ENCODE measurements at places on chromosomes 4 and X. TPM values are rescaled to one million over a fixed set of nuclear protein-coding genes. Genes with fewer than 3 reads are reported as not detected.

GRCh38 chr4:155956461-155956860, 2.8 kb upstream of the CTSO start:
- H3K27me3 ChIP-seq: no peaks in the 10 kb centered on the region
- H3K4me3 ChIP-seq: no peak overlapping the region
- H3K4me1 ChIP-seq: peaks cover 15% of the 10 kb centered on the region
- H3K36me3 ChIP-seq: no peaks in the 10 kb centered on the region
- no peak for DNase-seq

DNA sequence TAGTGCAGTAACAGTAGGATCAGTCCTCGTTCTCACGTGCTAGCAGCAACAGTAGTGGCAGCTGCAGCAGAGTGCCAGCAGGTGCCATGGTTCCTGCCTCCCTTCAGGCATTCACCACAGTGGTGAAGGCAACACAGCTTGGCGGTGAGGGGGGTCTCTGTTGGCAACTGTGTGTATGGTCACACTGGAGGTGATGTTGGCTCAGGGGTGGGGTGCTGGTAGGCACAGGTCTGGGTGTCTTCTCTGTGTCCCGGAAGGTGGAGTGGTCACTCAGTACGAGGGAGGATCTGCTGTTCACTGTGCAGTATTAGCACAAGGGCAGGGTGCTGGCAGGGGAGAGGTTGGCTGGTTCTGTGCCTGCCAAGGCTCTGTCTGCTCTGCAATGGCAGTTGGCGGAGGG, 671.8 kb downstream of the CCSER1 start:
- H3K27me3 ChIP-seq: no peaks in the 10 kb centered on the region
- H3K4me1 ChIP-seq: no peaks in the 10 kb centered on the region
- no peak overlapping the region for H3K4me3 ChIP-seq
- no peak for DNase-seq
- no peaks in the 10 kb centered on the region for H3K36me3 ChIP-seq
- no peak overlapping the region for H3K27ac ChIP-seq

- H3K36me3 ChIP-seq: no peaks in the 10 kb centered on the region
- H3K4me3 ChIP-seq: no peak overlapping the region
- H3K27ac ChIP-seq: no peak overlapping the region
- peaks cover 10% of the 10 kb centered on the region for H3K4me1 ChIP-seq
- no peak for DNase-seq
These were observed 30.9 kb downstream of the REELD1 start for GRCh38 chr4:146245246-146245645.

- H3K27ac ChIP-seq: no peak overlapping the region
- H3K36me3 ChIP-seq: no peaks in the 10 kb centered on the region
- DNase-seq: no peak
- H3K4me3 ChIP-seq: no peak overlapping the region
- H3K4me1 ChIP-seq: no peaks in the 10 kb centered on the region
These were observed 46.8 kb downstream of the UGT2A3 start for GRCh38 chr4:68904786-68905185.

GRCh38 chr4:40629401-40630334, at the start of gene RBM47:
TSS of gene RBM47 (minus strand) at chr4:40629864. CDS start at chr4:40438893, 190,971 bp downstream.
- H3K4me1 ChIP-seq: peaks cover 8% of the 10 kb centered on the region
- no peaks in the 10 kb centered on the region for H3K36me3 ChIP-seq
- H3K4me3 ChIP-seq: peak within 1 kb of the TSS; percentile 47
- peak; percentile 5 for DNase-seq

DNA sequence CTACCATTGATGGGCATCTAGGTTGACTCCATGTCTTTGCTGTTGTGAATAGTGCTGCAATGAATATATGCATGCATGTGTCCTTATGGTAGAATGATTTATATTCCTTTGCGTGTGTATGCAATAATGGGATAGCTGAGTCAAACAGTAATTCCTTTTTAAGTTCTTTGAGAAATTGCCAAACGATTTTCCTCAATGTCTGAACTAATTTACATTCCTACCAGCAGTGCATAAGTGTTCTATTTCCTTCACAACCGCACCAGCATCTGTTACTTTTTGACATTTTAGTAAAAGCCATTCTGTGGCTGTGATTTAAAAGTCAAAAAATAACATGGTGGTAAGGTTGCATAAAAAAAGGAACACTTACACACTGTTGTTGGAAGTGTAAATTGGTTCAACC, 103.1 kb upstream of the FAM47B start:
- no peak overlapping the region for H3K4me3 ChIP-seq
- H3K36me3 ChIP-seq: no peaks in the 10 kb centered on the region
- no peaks in the 10 kb centered on the region for H3K27me3 ChIP-seq
- H3K4me1 ChIP-seq: no peaks in the 10 kb centered on the region

- no peak for DNase-seq
- no peaks in the 10 kb centered on the region for H3K36me3 ChIP-seq
- no peaks in the 10 kb centered on the region for H3K27me3 ChIP-seq
- no peak overlapping the region for H3K27ac ChIP-seq
These were observed 144.6 kb upstream of the GPR101 start for GRCh38 chrX:137178392-137178791.

DNA sequence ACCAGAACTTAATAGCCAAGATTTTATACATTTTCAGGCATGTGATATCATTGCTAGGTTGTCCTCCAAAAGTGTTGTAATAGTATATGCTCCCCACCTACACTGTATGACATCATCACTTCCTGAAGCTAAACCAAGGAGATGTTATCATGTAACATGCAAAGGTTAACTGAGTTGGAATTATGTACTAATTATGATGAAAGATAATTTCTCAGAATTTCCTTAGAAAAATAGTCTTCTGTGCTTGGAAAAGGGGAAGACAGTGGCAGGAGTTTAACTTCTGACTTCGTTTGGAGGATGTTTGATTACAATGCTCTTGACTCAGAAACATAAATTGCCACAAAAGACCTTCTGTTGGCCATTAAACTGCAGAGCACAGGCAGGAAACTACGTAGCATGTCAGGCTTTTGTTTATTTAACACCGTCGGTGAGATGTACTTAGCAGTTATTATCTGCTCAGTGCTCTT, 83.6 kb upstream of the GUCY1A1 start:
- no peaks in the 10 kb centered on the region for H3K27me3 ChIP-seq
- H3K4me1 ChIP-seq: no peaks in the 10 kb centered on the region
- peak; percentile 5 for DNase-seq
- no peak overlapping the region for H3K27ac ChIP-seq
- H3K36me3 ChIP-seq: no peaks in the 10 kb centered on the region
- no peak overlapping the region for H3K4me3 ChIP-seq

DNA sequence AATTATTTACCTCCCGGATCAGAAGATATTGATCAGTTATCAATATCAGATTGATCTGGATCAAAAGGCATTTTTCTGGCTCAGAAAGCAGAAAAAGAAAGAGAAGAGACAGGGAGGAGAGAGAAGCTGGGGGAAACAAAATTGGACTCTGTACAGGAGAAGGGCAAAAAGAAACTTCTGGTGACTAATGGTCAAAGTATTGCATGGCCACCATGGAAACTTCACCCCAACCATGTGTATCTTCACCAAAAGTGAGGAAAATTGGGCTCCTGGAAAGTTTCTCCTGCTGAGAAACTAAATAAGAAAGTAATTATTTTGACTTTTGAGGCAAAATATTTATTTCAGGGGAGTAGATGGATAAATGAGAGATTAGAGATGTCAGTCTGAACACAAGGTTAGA, 33.9 kb downstream of the RNF150 start:
- no peak for DNase-seq
- H3K27ac ChIP-seq: no peak overlapping the region
- no peaks in the 10 kb centered on the region for H3K27me3 ChIP-seq
- H3K4me1 ChIP-seq: no peaks in the 10 kb centered on the region

DNA sequence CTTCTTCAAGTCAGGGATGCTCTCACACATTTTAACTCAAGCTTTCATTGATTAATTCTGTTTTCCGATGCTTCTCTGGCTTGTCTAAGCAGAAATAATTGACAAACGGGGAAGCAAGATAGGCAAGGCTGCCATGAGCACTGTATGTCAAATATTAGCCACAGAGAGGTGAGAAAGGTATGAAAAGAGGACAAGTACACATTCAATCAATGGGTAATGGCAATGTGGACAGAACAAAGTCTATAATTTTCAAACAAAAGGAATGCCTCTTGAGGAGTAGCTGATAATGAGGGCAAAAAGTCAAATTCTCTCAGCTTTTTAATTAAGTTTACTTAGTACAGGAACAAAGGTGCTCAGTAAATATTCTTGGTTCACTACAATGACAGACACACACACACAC, 19.6 kb downstream of the COX7B2 start:
- no peak for DNase-seq
- no peaks in the 10 kb centered on the region for H3K36me3 ChIP-seq
- H3K4me1 ChIP-seq: no peaks in the 10 kb centered on the region
- no peaks in the 10 kb centered on the region for H3K27me3 ChIP-seq

DNA sequence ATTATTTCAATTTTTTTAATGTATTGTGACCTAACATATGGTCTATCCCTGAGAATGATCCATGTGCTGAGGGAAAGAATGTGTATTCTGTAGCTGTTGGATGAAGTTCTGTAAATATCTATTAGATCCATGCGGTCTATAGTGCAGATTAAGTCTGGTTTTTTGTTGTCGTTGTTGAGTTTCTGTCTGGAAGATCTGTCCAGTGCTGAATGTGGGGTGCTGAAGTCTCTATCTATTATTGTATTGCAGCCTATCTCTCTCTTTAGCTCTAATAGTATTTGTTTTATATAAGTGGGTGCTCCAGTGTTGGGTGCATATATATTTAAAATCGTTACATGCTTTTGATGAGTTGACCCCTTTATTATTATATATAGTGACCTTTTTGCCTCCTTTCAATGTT, 26.2 kb upstream of the PAGE3 start:
- no peak for DNase-seq
- no peaks in the 10 kb centered on the region for H3K36me3 ChIP-seq
- no peak overlapping the region for H3K27ac ChIP-seq
- no peaks in the 10 kb centered on the region for H3K27me3 ChIP-seq

- no peak overlapping the region for H3K4me3 ChIP-seq
- no peaks in the 10 kb centered on the region for H3K27me3 ChIP-seq
- no peak for DNase-seq
- no peak overlapping the region for H3K27ac ChIP-seq
- H3K36me3 ChIP-seq: no peaks in the 10 kb centered on the region
These were observed 127.4 kb downstream of the LAS1L start for GRCh38 chrX:65407157-65407626.

GRCh38 chr4:78566834-78567499, 15.4 kb downstream of the ANXA3 start:
- no peak overlapping the region for H3K27ac ChIP-seq
- no peaks in the 10 kb centered on the region for H3K36me3 ChIP-seq
- H3K27me3 ChIP-seq: no peaks in the 10 kb centered on the region
- DNase-seq: no peak
- H3K4me1 ChIP-seq: no peaks in the 10 kb centered on the region

DNA sequence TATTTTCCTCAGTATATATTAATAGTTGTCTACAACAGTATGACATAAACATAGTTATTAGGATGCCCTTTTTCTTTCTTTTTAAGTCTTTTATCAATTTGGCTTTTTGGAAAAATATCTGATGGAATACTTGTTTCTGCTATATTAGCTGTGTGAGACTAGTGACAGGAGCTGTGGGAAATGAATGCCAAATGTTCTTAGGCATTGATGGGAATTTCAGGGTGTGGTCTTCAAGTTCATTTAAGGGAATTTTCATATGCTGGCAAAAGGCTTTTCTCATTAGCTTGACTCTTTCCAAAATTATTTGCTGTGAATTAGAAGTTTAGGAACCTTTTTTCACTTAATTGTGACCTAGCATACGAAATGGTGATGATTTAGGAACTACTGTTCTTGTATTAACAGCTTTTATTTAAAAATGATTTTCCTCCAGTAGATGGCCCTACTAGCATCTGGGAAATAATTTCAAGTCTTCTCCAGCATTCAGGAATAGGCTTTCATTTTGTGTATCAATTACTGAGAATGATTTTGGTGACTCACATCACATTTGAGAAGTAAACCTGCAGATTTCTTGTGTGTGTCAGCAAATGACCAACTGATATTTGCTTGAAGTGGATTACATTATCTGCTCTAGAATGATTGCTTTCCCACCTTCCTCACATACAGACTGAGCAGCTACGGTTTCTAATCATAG, 70.9 kb downstream of the HTT start:
- H3K27ac ChIP-seq: no peak overlapping the region
- no peaks in the 10 kb centered on the region for H3K4me1 ChIP-seq
- no peak for DNase-seq
- H3K4me3 ChIP-seq: no peak overlapping the region

DNA sequence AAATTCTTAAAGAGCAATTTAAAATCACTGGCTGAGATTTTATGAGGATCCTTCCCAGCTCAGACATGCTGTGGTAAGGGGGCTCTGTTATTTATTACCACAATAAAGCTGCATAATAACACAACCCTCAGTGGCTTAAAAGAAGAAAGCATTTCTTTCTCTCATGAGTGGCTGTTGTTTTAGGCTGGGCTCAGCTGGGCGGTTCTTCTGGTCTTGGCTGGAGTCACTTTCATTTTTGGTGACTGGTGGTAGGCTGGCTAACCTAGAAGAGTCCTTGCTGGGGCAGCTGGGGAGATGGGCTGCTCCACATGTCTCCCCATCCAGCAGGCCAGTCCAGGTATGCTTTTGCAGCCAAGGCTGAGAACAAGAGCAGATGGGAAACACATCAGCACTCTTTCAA, 113.0 kb upstream of the MSX1 start:
- no peak overlapping the region for H3K4me3 ChIP-seq
- H3K27ac ChIP-seq: no peak overlapping the region
- no peaks in the 10 kb centered on the region for H3K36me3 ChIP-seq
- no peak for DNase-seq

- no peak for DNase-seq
- no peak overlapping the region for H3K27ac ChIP-seq
- H3K27me3 ChIP-seq: no peaks in the 10 kb centered on the region
- H3K4me3 ChIP-seq: no peak overlapping the region
- peaks cover 17% of the 10 kb centered on the region for H3K4me1 ChIP-seq
These were observed 3.9 kb downstream of the MTHFD2L start for GRCh38 chr4:74161666-74162450.

DNA sequence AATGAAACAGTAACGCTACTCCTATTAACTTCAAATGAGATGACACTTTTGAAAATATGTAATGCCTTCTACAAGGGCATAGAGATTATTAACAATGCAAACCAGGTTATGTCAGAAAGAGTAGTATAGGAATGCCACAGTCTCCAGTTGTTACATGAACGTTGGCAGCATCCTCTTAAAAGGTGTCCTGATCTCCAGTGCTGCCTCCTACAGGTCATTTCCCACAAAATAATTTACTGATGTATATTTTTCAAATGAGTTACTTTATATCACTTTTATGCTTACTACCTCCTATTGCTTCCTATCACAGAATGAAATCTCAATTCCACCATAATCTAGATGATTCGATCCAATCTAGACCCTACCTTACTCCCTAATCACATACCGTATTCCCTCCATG, 195.2 kb upstream of the EPHA5 start:
- H3K27ac ChIP-seq: no peak overlapping the region
- no peaks in the 10 kb centered on the region for H3K27me3 ChIP-seq
- no peak overlapping the region for H3K4me3 ChIP-seq
- H3K4me1 ChIP-seq: no peaks in the 10 kb centered on the region
- no peak for DNase-seq
- H3K36me3 ChIP-seq: no peaks in the 10 kb centered on the region

Gene ZXDB
- total RNA-seq: 15.4 TPM

Gene ADH6
- total RNA-seq: not detected

Gene BMPR1B
- 0.17 TPM for total RNA-seq

Gene NEIL3
- total RNA-seq: 0.15 TPM

Gene PGAM4
- not detected for total RNA-seq

Gene MAGEE1
- total RNA-seq: 10.5 TPM

Gene PRMT9
- 12.1 TPM for total RNA-seq

Gene TBX22
- not detected for total RNA-seq

Gene ZFP92
- 0.55 TPM for total RNA-seq

Gene SLC25A6
- 252 TPM for total RNA-seq

Gene MEPE
- total RNA-seq: not detected

Gene MTMR8
- 8.3 TPM for total RNA-seq

Gene SOD3
- not detected for total RNA-seq

Gene SLC39A8
- total RNA-seq: 25.7 TPM

Measured in CD4-positive, alpha-beta memory T cell (primary cell).